HFFc6 (cell line): ENCODE measurements at places on chromosomes 5 and 9. TPM values are rescaled to one million over a fixed set of nuclear protein-coding genes. Genes with fewer than 3 reads are reported as not detected.
A peak's percentile ranks its signal among the peaks of the same experiment; 100 is the strongest.

DNA sequence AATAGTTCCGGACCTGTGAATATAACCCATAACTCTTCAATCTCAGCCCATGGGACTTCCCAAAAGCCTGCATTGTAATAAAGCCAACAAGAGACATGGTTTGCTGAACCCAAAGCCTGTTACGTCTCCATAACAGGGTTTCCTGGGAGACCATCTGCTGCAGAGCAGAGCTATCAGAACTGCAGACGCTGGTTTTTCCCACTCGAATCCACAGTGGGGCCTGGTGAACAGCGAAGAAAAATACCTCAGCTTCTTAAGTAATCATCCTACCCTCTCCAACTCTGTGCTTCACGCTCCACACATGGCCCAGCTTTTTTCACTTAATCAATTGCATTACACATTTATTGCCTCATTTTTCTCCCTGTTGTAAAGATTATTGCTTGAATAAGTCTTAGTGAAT is 409.5 kb upstream of the GRIA1 start:
- no peak overlapping the region for H3K27ac ChIP-seq
- H3K36me3 ChIP-seq, result no peaks in the 10 kb centered on the region
- H3K4me3 ChIP-seq, result no peak overlapping the region
- no peaks in the 10 kb centered on the region for H3K4me1 ChIP-seq

DNA sequence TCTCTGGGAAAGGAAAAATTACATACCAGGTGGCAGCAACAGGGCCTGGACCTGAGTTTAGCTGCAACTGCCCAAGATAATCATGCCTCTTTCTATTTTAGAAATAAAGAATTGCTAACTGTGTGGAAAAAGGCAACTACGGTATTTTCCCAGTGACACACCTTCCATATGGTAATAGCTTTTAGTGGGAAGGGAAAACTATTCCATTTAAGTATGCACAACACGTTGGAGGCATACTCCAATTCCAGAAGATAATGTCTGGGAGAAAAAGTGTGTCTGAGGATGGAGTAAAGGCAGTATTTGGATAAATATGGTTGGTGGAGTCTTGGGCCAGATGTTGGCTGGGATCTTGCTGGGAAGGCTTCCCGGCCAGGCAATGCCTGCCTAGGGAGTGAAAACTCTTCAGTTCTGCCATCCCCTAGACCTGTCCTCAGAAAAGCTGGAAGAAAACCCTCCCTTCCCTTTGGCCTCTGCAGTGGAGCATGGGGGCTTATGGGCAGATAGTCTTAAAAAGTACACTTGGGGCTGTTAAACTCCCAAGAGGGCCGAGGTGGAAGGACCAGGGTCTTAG is 40.6 kb downstream of the SH3PXD2B start:
- H3K27me3 ChIP-seq, result no peaks in the 10 kb centered on the region; the same call in 1 of the 2 replicates
- peak overlapping the region; percentile 97 for H3K27ac ChIP-seq

- H3K36me3 ChIP-seq, result no peaks in the 10 kb centered on the region
- H3K27me3 ChIP-seq, result peaks cover 24% of the 10 kb centered on the region
- no peak overlapping the region for H3K4me3 ChIP-seq
- peaks cover 4% of the 10 kb centered on the region; the same call in 1 of the 2 replicates for H3K4me1 ChIP-seq
- no peak overlapping the region for H3K27ac ChIP-seq
- DNase-seq, result no peak
Observed at GRCh38 chr5:170168002-170168401, 62.3 kb downstream of the FOXI1 start.

- H3K4me1 ChIP-seq, result peaks cover 71% of the 10 kb centered on the region
- no peak for DNase-seq
- peak overlapping the region; percentile 100 for H3K27ac ChIP-seq
Observed at GRCh38 chr5:132267931-132268768, 10.7 kb downstream of the PDLIM4 start.

DNA sequence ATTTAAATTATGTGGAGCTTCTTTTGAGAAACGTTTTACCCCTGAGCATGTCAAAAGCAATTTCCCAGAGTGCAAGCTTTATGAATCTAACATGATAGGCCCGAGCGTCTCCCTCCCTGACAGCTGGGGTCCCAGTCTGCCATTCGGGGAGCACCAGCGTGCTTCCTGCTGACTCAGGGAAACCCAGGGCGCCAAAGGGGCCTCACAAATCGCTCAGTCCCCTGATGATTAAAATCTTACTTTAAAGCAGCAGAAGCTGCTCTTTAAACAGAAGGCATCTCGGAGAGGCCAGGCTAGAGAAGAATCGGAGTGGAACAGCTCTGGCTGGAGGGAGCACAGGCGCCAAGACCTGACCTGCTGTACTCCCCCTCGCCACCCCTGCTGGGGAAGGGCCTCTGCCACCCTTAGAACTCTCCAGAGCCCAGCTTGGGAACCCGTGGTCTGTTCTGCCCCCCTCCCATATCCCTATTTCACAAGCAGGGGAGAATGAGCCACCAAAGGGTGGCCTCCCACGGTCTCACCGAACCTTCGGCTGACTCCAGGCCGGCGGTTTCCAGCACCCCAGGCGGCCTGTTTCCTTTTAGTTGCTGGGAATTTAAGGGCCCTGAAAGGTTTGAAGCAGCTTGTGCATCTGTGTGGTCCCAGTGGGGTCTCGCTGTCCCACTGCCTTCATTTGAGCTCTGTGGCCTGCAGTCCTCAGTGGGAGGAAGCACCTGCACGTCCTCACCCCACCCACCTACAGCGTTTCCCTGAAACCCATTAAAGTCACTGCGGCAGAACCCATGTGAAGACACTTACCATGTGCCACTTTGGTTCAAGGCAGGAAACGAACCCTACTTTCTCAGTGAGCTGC is 147.6 kb downstream of the COL23A1 start:
- no peaks in the 10 kb centered on the region; the same call in none of the 2 replicates for H3K27me3 ChIP-seq
- no peaks in the 10 kb centered on the region for H3K4me1 ChIP-seq
- no peaks in the 10 kb centered on the region for H3K36me3 ChIP-seq
- H3K4me3 ChIP-seq, result no peak overlapping the region

- DNase-seq, result no peak
- H3K27me3 ChIP-seq, result peaks cover 1% of the 10 kb centered on the region; the same call in 1 of the 2 replicates
- H3K4me3 ChIP-seq, result no peak overlapping the region
- H3K36me3 ChIP-seq, result no peaks in the 10 kb centered on the region
- no peak overlapping the region for H3K27ac ChIP-seq
Observed at GRCh38 chr5:113255105-113255504, 179.7 kb downstream of the TSSK1B start.

GRCh38 chr5:33539212-33539611 is 98.4 kb downstream of the TARS1 start:
- H3K36me3 ChIP-seq, result peaks cover 26% of the 10 kb centered on the region
- no peaks in the 10 kb centered on the region for H3K27me3 ChIP-seq
- no peak for DNase-seq
- no peak overlapping the region for H3K27ac ChIP-seq
- H3K4me1 ChIP-seq, result no peaks in the 10 kb centered on the region
- no peak overlapping the region for H3K4me3 ChIP-seq

- no peak overlapping the region for H3K4me3 ChIP-seq
- no peak overlapping the region for H3K27ac ChIP-seq
- no peak for DNase-seq
- no peaks in the 10 kb centered on the region for H3K4me1 ChIP-seq
- peaks cover 26% of the 10 kb centered on the region for H3K27me3 ChIP-seq
Observed at GRCh38 chr9:6655036-6655435, 9.5 kb upstream of the GLDC start.

GRCh38 chr9:131019388-131020239 is 10.6 kb downstream of the LAMC3 start:
- peaks cover 18% of the 10 kb centered on the region for H3K4me1 ChIP-seq
- H3K27me3 ChIP-seq, result peaks cover 38% of the 10 kb centered on the region
- H3K36me3 ChIP-seq, result no peaks in the 10 kb centered on the region
- DNase-seq, result no peak
- no peak overlapping the region for H3K4me3 ChIP-seq

- no peak for DNase-seq
- no peaks in the 10 kb centered on the region for H3K36me3 ChIP-seq
- peaks cover 61% of the 10 kb centered on the region for H3K4me1 ChIP-seq
- H3K4me3 ChIP-seq, result no peak overlapping the region
- no peak overlapping the region for H3K27ac ChIP-seq
Observed at GRCh38 chr5:132773114-132773513, 3.9 kb downstream of the SEPTIN8 start.

GRCh38 chr5:88092958-88093605 is 175.6 kb downstream of the TMEM161B start:
- H3K27me3 ChIP-seq, result no peaks in the 10 kb centered on the region; the same call in none of the 2 replicates
- H3K36me3 ChIP-seq, result no peaks in the 10 kb centered on the region
- no peak overlapping the region for H3K27ac ChIP-seq
- no peak overlapping the region for H3K4me3 ChIP-seq

DNA sequence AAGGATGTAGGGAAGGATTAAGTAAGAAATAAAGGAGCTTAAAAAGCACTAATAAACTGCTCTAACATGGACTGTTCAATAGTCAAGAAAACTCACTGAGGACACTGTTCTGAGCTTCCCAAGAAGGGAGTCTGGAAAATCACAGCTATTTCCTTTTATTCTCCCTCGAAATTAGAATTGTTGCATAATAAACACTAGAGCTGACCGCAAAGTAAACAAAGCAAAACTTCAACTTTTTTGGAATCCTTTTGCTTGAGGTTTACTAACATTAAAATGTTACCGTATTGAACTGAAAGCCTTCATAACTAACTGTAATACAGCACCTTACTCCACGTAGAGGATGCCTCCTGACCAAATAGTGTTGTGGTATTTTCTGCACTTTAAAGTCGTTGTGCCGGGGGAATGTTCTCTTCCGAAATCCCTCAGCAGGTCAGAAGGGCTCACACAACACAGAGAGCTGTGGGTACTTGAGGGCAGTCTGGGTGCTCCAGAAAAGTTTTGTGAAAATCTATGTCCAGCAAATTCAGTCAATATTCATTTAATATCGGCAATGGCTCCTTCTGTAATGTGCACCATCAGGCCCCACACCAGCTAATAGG is 59.2 kb downstream of the TTLL11 start:
- no peaks in the 10 kb centered on the region for H3K36me3 ChIP-seq
- H3K4me3 ChIP-seq, result no peak overlapping the region
- no peaks in the 10 kb centered on the region for H3K27me3 ChIP-seq
- peaks cover 16% of the 10 kb centered on the region for H3K4me1 ChIP-seq
- no peak overlapping the region for H3K27ac ChIP-seq
- DNase-seq, result no peak

- H3K27me3 ChIP-seq, result no peaks in the 10 kb centered on the region
- H3K36me3 ChIP-seq, result no peaks in the 10 kb centered on the region
- DNase-seq, result no peak
- H3K4me3 ChIP-seq, result no peak overlapping the region
- no peak overlapping the region for H3K27ac ChIP-seq
Observed at GRCh38 chr9:31412081-31412480, 972.4 kb upstream of the ACO1 start.

DNA sequence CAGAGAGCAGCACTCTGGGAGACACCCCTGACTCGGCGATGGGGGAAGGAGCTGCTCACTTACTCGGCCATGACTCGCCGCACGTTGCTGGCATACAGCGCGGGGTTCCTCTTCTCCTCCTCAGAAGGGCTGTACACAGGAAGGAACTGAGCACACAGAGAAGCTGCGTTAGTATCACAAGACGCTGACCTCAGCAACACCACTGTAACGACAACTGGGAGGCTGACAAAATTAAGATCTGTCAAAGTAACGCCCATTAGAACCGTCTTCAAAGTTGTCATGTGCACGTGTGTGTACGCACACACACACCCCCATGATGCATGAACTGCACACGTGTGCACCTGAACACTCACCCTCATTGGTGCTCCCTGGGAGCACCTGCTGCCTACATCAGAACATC is 32.1 kb upstream of the SLC6A3 start:
- peaks cover 21% of the 10 kb centered on the region for H3K36me3 ChIP-seq
- DNase-seq, result no peak
- H3K27ac ChIP-seq, result no peak overlapping the region
- no peaks in the 10 kb centered on the region for H3K4me1 ChIP-seq
- no peak overlapping the region for H3K4me3 ChIP-seq

DNA sequence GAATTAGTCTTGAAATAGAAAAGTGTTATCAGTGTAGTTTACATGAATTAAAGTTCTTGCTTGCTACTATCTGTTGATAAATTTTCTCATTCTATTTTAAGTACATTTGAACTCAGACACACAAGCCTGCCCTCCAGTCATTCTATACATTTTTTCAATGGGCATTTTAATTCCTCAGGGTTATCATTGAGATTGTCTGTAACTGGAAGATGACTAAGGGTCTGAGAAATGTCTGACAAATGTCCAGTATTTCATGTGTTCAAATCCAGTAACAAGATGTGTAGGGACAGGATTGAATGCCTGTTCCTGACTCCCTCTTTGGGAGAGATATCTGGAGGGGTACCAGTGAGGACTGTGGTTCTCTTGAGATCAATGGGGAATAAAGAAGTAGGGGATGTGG is 223.9 kb upstream of the ADAMTSL1 start:
- no peaks in the 10 kb centered on the region; the same call in 1 of the 2 replicates for H3K27me3 ChIP-seq
- H3K27ac ChIP-seq, result 0 out of 2 replicates have a peak overlapping the region, but pooled peaks have one; percentile 22
- H3K36me3 ChIP-seq, result 0 out of 2 replicates have a peak, but pooled peaks cover 3% of the 10 kb centered on the region

DNA sequence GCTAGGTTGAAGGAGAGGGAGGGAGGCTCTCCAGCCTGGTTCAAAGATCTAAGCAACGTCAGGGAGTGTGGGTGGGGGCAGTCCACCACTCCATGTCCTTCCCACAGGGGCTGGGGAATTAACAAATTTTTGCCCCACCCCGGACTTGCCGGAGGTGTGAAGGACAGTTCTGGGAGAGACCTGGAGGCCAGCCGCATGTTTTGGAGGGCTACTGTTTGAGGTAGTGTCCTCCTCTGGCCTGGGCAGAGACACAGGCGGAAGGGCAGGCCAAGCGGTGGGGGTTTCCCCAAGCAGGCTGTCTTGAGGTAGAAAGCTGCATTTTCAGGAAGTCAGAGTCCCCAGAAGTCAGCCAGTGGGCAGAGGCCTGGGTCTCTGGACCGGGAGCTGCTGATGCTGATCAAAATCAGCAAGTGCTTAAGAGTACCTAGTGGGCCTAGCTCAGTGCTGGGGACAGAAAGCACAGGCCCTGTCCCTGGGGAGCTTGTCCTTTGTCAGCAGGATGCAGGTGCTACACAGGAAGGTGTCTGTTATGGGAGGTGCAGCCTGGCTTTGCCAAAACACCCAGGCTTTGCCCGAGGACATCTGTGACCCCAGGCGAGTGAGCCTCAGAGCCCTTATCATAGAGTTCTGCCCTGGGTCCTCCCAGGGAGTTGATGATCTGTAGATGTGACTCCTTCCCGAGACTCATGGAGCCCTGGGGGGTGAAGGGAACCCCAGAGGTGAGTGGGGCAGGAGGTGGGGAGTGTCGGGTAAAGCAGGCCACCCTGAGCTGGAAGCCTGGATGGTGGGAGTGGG is 18.5 kb downstream of the JADE2 start:
- DNase-seq, result no peak
- peaks cover 22% of the 10 kb centered on the region for H3K4me1 ChIP-seq
- no peak overlapping the region for H3K27ac ChIP-seq
- peaks cover 21% of the 10 kb centered on the region for H3K36me3 ChIP-seq
- no peaks in the 10 kb centered on the region; the same call in 1 of the 2 replicates for H3K27me3 ChIP-seq
- no peak overlapping the region for H3K4me3 ChIP-seq

GRCh38 chr5:143495821-143496275 is 92.4 kb upstream of the NR3C1 start:
- peak overlapping the region; percentile 89 for H3K27ac ChIP-seq
- peak overlapping the region; percentile 59 for H3K4me3 ChIP-seq
- H3K4me1 ChIP-seq, result peaks cover 37% of the 10 kb centered on the region
- H3K27me3 ChIP-seq, result no peaks in the 10 kb centered on the region; the same call in 1 of the 2 replicates

Gene IFNA2
- not detected in 3 replicates for total RNA-seq

Gene SPATA31A3
- not detected in 2 replicates for total RNA-seq

Gene ANKDD1B
- total RNA-seq, result 0.24 to 0.33 TPM in 2 of 3 replicates, not detected in the other

Gene TEX10
- 23.7 and 25.8 TPM in 2 replicates for total RNA-seq

Gene SLIT3
- total RNA-seq, result 2.8 to 7.2 TPM (median 4.6 TPM) in 3 replicates

Gene FAM78A
- 0.11 and 0.68 TPM in 2 replicates for total RNA-seq

Gene PIP5KL1
- 1.5 to 2.1 TPM (median 2.1 TPM) in 3 replicates for total RNA-seq
